ENCODE measurements at places on chromosomes 4 and X. TPM values are rescaled to one million over a fixed set of nuclear protein-coding genes. Genes with fewer than 3 reads are reported as not detected.

GRCh38 chrX:37818031-37818430, 29.3 kb downstream of the DYNLT3 start:
- H3K27ac ChIP-seq: no peak overlapping the region
- H3K4me3 ChIP-seq: no peak overlapping the region
- H3K4me1 ChIP-seq: no peaks in the 10 kb centered on the region
- no peak for DNase-seq

GRCh38 chrX:12611471-12611870, 179.7 kb upstream of the PRPS2 start:
- no peaks in the 10 kb centered on the region for H3K36me3 ChIP-seq
- H3K4me3 ChIP-seq: no peak overlapping the region
- no peak for DNase-seq

DNA sequence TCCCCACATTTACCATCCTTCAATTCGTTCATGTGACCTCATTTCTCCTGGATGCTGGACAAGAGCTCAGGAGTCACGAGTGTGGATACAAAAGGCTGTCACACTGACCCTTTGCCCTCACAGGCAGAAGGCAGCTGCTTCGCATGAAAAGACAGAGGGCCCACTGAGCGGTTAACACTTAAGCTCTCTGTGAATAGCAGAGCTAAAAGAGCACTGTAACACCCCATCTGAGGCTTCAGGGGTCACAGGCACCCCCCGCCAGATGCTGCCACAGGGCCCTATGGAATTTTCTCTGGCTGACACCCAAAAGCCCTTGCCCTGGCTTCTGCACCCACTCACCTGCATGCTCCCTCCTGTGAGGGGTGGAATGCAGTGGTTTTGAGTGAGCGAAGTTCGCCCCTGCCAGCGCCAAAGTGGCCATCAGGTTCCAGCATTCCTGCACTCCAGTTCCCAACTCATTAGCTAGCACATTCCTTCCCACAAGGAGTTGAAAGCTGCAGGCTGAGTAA, 360.9 kb downstream of the PPP3CA start:
- DNase-seq: no peak
- H3K4me3 ChIP-seq: no peak overlapping the region
- no peaks in the 10 kb centered on the region for H3K4me1 ChIP-seq
- no peaks in the 10 kb centered on the region for H3K36me3 ChIP-seq

- H3K36me3 ChIP-seq: no peaks in the 10 kb centered on the region
- H3K4me1 ChIP-seq: no peaks in the 10 kb centered on the region
- H3K4me3 ChIP-seq: no peak overlapping the region
- no peaks in the 10 kb centered on the region for H3K27me3 ChIP-seq
- no peak for DNase-seq
These were observed 166.4 kb downstream of the TRIML1 start for GRCh38 chr4:188305690-188306089.

DNA sequence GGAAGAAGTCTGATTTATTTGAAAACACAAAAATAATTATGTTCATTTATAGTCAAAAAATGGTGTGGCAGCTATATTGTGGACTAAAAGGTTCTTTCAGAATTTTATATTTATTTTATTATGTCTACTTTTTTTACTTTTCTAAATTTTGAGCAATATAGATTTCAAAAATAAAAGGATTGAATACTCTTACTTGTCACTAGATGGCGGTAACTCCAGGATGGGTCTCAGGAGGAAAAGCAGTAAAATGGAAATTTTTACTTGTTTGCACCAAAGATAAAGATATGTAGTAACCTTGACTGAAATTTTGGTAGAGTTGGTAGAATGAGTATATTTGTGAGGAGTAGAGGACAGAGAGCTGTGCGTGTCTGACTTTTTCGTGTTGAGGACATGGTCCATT, 14.5 kb upstream of the DACH2 start:
- no peak overlapping the region for H3K4me3 ChIP-seq
- H3K4me1 ChIP-seq: no peaks in the 10 kb centered on the region
- DNase-seq: no peak
- H3K36me3 ChIP-seq: no peaks in the 10 kb centered on the region
- H3K27ac ChIP-seq: no peak overlapping the region

DNA sequence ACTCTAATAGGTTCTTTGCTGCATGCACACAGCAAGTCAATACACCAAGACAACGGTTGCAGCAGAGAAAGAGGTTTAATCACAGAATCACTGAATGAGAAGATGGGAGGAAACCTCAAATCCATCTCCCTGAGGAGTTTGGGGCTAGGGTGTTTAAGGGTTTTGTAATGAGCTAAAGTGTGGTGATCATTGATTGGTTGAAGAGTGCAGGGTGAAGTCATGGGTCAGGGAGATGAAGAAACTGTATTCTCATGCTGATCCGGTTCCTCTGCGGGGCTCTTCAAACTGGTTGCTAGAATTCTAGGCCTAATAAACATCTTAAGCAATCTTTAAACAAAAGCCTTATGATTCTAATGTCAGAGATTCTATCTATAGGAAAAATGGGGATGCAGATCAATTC, 432.5 kb upstream of the FAM47C start:
- no peaks in the 10 kb centered on the region for H3K4me1 ChIP-seq
- H3K4me3 ChIP-seq: no peak overlapping the region
- no peak for DNase-seq

GRCh38 chr4:100289946-100290345, 99.7 kb upstream of the DDIT4L start:
- H3K27ac ChIP-seq: no peak overlapping the region
- H3K4me1 ChIP-seq: no peaks in the 10 kb centered on the region
- DNase-seq: no peak
- H3K4me3 ChIP-seq: no peak overlapping the region
- H3K27me3 ChIP-seq: no peaks in the 10 kb centered on the region

DNA sequence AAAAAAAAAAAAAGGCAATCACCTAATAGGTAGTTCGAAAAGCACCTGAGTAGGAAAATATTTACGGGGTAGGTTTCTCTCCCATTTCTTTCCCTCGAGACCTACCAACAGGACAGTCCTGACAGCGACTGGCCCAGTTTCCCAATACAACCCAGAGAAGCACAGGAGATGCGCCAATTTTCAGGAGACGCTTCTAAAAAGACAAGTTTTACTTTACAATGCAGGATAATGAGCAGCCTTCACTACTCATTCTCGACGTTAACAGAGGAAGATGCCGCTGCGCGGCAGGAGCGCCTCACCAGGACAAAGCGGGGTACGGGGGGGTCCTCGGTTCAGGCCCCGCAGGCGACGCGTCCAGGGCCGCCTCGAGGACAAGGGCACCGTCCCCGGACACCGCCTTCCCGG, 708 bp downstream of the BCLAF3 start:
- peak overlapping the region; percentile 57 for H3K4me3 ChIP-seq
- H3K36me3 ChIP-seq: no peaks in the 10 kb centered on the region
- no peaks in the 10 kb centered on the region for H3K27me3 ChIP-seq

DNA sequence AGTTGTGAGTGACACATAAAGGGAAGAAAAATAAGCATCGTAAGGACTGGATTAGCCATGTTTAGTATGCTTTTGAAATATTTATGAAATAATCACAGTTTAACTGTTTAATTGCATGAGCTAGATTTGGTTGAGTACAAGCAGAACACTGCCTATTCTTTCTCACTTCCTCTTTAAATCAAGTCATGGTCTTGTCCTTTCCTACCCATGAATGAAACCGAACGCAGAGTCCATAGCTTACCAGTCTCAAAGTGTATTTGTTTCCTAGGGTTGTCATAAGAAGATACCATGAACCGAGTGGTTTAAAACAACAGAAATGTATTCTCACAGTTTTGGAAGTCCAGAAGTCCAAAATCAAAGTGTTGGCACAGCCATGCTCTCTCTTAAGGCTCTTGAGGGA, 684.0 kb upstream of the MAGEB2 start:
- no peaks in the 10 kb centered on the region for H3K36me3 ChIP-seq
- H3K4me1 ChIP-seq: no peaks in the 10 kb centered on the region
- DNase-seq: no peak
- no peak overlapping the region for H3K27ac ChIP-seq
- H3K27me3 ChIP-seq: no peaks in the 10 kb centered on the region

- H3K36me3 ChIP-seq: no peaks in the 10 kb centered on the region
- H3K27ac ChIP-seq: no peak overlapping the region
- no peak for DNase-seq
- H3K4me3 ChIP-seq: no peak overlapping the region
- no peaks in the 10 kb centered on the region for H3K4me1 ChIP-seq
These were observed 395.5 kb upstream of the BOD1L1 start for GRCh38 chr4:14023036-14023435.

- H3K27me3 ChIP-seq: no peaks in the 10 kb centered on the region
- DNase-seq: peak; percentile 44
- no peaks in the 10 kb centered on the region for H3K36me3 ChIP-seq
- H3K4me1 ChIP-seq: peaks cover 30% of the 10 kb centered on the region
These were observed 108.3 kb downstream of the DCTD start for GRCh38 chr4:182808673-182809416.

DNA sequence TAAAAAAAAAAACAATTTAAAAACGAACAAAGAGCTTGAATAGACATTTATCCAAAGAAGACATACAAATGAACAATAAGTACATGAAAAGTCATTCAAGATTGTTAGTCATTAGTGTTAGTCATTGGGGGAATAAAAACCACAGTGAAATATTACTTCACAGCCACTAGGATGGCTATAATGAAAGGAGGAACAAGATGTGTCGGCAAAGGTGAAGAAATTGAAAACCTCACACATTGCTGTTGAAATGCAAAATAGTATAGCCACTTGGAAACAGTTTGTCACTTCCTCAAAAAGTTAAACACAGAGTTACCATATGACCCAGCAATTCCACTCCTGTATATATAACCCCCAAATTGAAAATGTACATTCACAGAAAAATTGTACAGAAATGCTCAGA, 45.2 kb upstream of the SLC39A8 start:
- no peak overlapping the region for H3K27ac ChIP-seq
- no peak overlapping the region for H3K4me3 ChIP-seq
- no peaks in the 10 kb centered on the region for H3K27me3 ChIP-seq
- no peaks in the 10 kb centered on the region for H3K36me3 ChIP-seq

- no peak overlapping the region for H3K27ac ChIP-seq
- DNase-seq: no peak
- no peaks in the 10 kb centered on the region for H3K27me3 ChIP-seq
- H3K36me3 ChIP-seq: no peaks in the 10 kb centered on the region
- no peak overlapping the region for H3K4me3 ChIP-seq
These were observed 19.9 kb upstream of the IGSF1 start for GRCh38 chrX:131308980-131309379.

DNA sequence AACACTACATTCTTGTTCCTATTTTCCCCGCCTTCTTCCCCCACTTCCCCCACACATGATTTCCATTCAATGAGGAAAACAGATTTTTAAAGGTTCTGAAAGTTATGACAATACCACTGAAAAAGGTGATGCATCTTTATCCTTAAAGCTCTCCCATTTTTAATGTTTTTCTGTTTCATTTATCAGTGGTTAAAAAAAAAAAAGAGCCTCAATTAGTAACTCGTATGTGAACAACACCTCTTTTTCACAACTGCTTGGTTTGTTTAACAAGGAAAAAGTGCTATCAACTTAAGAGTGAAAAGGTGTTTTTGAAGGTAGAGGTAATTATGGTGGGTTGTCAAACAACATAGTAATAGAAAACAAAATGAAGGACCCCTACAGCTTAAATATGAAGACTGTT, 8.2 kb upstream of the CAMK2D start:
- no peak for DNase-seq
- H3K4me1 ChIP-seq: peaks cover 5% of the 10 kb centered on the region
- no peaks in the 10 kb centered on the region for H3K27me3 ChIP-seq
- H3K36me3 ChIP-seq: no peaks in the 10 kb centered on the region

GRCh38 chr4:54400802-54401201, 171.7 kb downstream of the PDGFRA start:
- H3K36me3 ChIP-seq: no peaks in the 10 kb centered on the region
- H3K4me3 ChIP-seq: no peak overlapping the region
- H3K27ac ChIP-seq: no peak overlapping the region
- H3K4me1 ChIP-seq: no peaks in the 10 kb centered on the region
- DNase-seq: no peak

DNA sequence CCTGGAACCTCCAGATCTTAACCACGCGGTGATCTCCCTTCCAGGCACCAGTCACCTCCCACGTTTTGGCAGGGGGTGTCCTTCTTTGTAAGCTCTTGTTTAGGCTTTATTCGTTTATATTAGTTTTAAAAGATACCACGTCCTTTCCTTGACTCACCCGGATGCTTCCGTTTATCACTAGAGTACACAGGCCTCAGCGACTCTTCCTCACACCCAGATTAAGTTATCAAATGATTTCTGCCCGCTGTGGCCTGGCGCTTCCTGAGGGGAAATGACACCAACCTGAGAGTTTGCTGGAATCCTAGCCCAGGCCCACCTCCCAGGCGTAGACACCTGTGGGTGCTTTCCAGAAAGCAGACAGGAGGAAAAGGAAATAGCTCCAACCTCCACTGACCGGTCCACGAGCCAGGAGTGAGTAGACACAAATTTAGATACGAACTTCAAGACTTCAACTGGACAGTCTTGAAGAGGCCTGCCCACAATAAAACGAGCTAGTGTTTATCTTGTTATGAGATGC, 756 bp upstream of the ADAMTS3 start:
- peaks cover 49% of the 10 kb centered on the region for H3K27me3 ChIP-seq
- H3K36me3 ChIP-seq: no peaks in the 10 kb centered on the region
- no peak overlapping the region for H3K4me3 ChIP-seq
- peaks cover 16% of the 10 kb centered on the region for H3K4me1 ChIP-seq
- H3K27ac ChIP-seq: no peak overlapping the region

- H3K36me3 ChIP-seq: no peaks in the 10 kb centered on the region
- H3K27ac ChIP-seq: no peak overlapping the region
- no peaks in the 10 kb centered on the region for H3K4me1 ChIP-seq
- no peak for DNase-seq
- H3K27me3 ChIP-seq: no peaks in the 10 kb centered on the region
- H3K4me3 ChIP-seq: no peak overlapping the region
These were observed 26.2 kb downstream of the TEC start for GRCh38 chr4:48243429-48243828.

DNA sequence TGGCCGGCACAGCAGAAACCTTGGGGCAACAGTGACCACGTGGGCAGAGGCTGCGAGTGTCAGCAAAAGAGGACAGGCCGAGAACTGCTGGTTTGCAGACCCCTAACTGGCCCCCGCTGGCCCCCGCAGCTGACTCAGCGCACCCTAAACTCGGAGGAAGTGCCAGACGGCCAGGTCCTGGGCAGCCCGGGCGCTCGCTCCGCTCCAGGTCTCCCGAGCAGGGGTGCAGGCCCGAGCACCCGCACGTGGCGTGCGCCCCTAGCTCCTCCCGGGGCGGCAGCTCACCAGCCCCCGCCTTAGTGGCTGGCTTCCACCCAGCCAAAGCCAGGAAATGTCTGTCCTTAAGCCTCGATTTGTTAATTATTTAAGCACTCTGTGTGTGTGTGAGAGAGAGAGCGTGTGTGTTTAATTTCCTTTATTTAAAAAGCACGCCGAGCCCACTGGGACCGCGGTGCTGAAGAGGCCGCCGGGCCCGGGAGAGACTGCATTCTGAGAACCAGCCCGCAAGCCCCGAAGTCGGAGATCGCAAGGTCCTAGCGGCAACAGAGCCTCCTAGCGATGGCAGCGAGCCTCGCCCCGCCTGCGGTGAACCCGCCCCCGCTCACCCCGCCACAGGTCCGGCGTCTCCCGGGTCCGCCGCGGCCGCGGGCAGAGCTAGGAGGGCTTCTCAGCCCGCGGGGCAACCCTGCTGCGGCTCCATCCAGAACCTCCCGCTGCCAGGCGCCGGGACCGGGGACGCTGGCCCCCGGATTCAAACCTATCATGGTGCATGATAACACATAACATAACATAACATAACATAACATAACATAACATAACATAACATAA, 45.9 kb upstream of the CDKN2AIP start:
- peak overlapping the region; percentile 63 for H3K4me3 ChIP-seq
- H3K4me1 ChIP-seq: peaks cover 18% of the 10 kb centered on the region
- H3K27me3 ChIP-seq: no peaks in the 10 kb centered on the region
- no peaks in the 10 kb centered on the region for H3K36me3 ChIP-seq
- DNase-seq: peak; percentile 74

TSPAN7 gene
- 0.36 TPM for total RNA-seq

EGF gene
- not detected for total RNA-seq

EXOC1L gene
- not detected for total RNA-seq

GLOD5 gene
- not detected for total RNA-seq

TRIML2 gene
- not detected for total RNA-seq

WAS gene
- 67.4 TPM for total RNA-seq

TRAM1L1 gene
- not detected for total RNA-seq

ASB12 gene
- total RNA-seq: not detected

All from CD4-positive, alpha-beta T cell (primary cell).